ENCODE measurements at places on chromosomes 13 and 19.

DNA sequence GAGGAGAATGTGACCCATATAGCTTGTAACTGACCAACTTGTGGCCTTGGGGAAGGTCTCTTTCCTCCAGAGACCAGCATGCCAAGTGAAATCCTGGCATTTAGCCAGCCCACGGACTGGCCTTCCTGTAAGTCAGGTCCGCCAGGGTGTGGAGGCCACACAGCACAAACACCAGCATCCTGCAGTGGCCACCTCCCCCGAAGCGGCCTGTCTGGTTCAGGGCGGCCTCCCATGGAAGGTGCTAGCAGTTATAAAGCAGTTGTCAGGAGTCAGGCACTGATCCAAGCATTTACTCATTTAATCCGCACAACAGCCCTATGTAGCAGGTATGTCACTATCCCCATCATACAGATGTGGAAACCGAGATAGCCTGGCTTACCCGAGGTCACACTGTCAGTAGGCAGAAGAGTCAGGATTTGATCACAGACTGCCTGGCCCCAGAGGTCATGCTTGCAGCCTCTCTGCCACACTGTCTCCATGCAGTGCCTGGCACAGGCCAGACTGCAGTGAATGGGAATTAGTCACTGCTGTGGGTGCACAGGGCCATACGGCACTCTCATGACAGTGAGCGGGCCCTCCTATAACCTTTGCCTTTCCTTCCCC lies 36.7 kb downstream of the CAPN12 start:
- no peak for DNase-seq

DNA sequence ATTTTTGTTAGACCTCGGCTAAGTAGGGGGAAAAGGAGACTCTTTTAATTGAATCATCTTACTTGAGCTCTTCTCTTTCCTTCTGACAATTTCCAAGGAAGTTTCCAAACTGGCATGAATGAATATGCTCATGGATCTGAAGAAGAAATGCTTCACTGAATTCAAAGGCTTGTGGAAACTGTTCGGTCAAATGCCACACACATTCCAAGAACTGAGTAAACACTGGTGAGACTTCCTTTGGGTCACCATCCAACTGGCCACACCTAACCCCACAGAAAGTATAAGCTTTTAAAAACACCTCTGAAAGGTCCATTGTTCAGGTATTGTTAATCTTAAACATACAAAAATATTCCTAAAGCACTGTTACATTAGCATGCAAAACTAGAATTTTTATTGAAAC lies 33.6 kb downstream of the MTMR6 start:
- DNase-seq: no peak

DNA sequence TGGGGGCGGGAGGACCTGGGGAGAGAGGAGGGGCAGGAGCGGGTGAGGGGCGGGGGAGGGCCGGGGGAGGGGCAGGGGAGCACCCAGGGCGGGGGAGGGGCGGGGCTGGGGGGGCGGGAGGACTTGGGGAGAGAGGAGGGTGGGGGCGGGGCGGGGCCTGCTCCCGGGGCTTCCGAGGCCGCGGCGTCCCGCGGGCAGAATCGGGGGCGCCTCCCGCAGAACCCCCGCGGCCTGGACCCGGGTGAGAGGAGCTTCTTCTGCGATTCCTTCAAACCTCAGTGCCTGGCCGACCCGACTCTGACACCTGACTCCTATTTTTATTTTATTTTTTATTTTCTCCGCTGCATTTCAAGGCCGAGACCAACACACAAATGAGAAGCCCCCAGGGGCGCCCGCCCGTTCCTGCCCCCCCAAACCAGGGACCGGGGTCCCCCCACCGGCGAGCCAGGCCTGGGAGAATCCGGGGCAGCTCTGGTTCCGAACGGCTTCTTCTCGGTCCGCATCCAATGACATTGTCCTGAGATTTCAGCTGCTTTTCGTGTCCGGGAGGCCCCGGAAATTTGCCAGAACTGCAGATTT lies 470 bp upstream of the GRTP1 start:
- DNase-seq: peak; percentile 22

- DNase-seq: no peak
Measured at GRCh38 chr13:46893221-46893740, 3.6 kb downstream of the HTR2A start.

GRCh38 chr13:43783820-43784219 lies 3.0 kb downstream of the ENOX1 start:
- no peak for DNase-seq

- DNase-seq: no peak
Measured at GRCh38 chr13:95253033-95253432, 48.2 kb downstream of the ABCC4 start.

Measured in HTR-8/SVneo (cell line).